ENCODE measurements at places on chromosomes 2 and 18. TPM values are rescaled to one million over a fixed set of nuclear protein-coding genes. Genes with fewer than 3 reads are reported as not detected.

SIX3 gene
- not detected for polyA plus RNA-seq

IL1A gene
- 0.51 TPM for polyA plus RNA-seq

GNAL gene
- polyA plus RNA-seq: 0.46 TPM

NYAP2 gene
- polyA plus RNA-seq: not detected

SNTG2 gene
- polyA plus RNA-seq: 0.06 TPM

DOCK10 gene
- 53.0 TPM for polyA plus RNA-seq

CFLAR gene
- polyA plus RNA-seq: 32.7 TPM

CHST9 gene
- not detected for polyA plus RNA-seq

SPP2 gene
- polyA plus RNA-seq: not detected

SERPINB12 gene
- polyA plus RNA-seq: not detected

FAP gene
- polyA plus RNA-seq: 300 TPM

LOXL3 gene
- polyA plus RNA-seq: 41.1 TPM

PLCL1 gene
- 0.22 TPM for polyA plus RNA-seq

KLHL14 gene
- polyA plus RNA-seq: not detected

FHOD3 gene
- polyA plus RNA-seq: 41.1 TPM

GRCh38 chr18:11955239-11956029, 25.9 kb upstream of the IMPA2 start:
- DNase-seq: peak; percentile 67

- no peak for DNase-seq
Measured at GRCh38 chr2:236317938-236318396, 53.8 kb upstream of the ASB18 start.

DNA sequence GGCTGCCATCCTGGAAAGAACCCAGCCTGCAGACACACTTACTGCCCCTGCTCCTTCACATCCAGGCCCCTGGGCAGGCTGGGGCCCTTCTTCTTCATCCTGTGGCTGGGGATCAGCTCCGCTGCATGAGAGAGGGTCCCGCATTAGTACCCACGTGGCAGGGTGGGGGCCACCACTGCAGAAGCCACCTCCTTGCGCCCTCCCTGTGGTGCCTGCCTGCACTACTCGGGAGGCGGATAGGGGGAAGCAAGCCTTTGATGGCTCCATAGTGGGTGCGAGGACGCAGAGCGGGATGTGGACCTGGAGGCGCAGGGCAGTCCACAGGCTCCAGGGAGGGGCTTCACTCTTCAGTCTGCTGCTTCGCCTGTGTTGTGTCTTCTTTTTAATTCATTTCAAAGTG, 46.7 kb downstream of the GPC1 start:
- no peak for DNase-seq

GRCh38 chr2:203999835-204000234, 63.3 kb downstream of the ICOS start:
- no peak for DNase-seq

DNA sequence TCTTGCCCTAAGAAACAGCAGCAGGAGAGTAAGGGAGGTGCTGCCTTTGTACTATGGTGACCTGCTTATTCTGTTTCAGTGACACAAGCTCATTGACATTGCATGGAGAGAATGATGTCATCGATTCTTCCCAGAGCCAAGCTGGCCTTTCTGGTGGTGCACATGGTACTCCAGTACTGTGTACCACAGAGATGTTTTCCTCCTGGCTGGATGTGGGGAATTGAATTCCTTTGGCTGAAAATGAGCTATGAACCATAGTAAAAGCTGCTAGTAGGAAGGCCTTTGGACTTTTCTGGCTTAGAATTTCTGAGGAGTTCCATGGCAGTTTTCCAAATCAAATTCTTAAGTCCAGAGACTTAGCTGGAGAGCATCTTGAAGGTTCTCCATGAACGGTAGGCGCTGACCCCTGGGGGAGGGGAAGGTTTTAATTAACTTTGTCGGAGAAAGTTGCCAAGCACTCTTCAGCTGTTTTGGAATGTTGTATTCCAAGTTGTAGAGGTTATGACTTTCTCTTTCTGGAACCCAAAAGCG, 17.1 kb upstream of the B3GNT2 start:
- no peak for DNase-seq

- DNase-seq: no peak
Measured at GRCh38 chr2:189002079-189002478, 27.9 kb downstream of the COL3A1 start.

- DNase-seq: no peak
Measured at GRCh38 chr2:109130723-109130995, 1.7 kb downstream of the SH3RF3 start.

DNA sequence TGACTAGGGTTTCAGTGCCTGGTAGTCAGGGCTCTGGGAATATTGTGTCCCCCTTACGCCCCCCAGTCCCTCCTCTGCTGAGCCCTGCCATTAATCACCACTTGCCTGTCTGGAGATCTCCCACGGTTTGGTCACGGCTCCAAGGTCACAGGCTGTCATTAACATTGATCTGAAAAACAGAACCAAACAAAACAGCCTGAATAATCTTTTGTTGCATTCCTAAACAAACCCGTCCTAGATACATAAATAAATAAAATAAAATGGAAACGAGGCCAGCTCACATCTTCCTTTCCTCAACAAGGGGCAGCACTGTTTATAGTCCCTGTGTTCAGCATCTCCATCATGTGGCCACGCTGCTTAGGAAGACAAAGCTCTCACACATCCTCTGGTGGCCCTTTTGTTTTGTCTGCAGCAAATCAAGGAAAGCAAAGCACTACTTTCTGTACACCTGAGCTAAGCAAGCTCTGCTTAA, 282.8 kb downstream of the AGPS start:
- DNase-seq: no peak

DNA sequence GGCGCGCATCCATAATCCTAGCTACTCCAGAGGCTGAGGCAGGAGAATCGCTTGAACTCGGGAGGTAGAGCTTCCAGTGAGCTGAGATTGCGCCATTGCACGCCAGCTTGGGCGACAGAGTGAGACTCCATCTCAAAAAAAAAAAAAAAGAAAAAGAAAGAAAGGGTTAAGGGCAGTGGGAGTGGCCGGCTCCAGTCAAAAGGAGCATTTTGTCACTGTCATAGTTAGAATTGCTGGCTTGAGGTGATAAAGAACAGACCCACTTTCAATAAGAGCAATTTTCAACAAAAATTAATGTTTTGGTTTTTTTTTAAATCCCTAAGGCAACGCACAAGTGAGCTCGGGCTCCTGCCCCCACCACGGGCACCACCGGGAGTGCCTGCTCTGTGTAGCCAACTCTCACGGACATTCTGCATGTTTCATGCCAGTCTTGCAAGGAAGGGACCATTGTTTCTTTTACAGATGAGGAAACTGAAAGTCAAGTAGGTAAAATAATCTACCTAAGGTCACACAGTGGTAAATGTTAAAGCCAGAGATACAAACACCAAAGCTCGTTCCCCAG, 8.5 kb downstream of the CIB4 start:
- DNase-seq: no peak

GRCh38 chr2:33812707-33813106, 213.6 kb upstream of the FAM98A start:
- DNase-seq: no peak

DNA sequence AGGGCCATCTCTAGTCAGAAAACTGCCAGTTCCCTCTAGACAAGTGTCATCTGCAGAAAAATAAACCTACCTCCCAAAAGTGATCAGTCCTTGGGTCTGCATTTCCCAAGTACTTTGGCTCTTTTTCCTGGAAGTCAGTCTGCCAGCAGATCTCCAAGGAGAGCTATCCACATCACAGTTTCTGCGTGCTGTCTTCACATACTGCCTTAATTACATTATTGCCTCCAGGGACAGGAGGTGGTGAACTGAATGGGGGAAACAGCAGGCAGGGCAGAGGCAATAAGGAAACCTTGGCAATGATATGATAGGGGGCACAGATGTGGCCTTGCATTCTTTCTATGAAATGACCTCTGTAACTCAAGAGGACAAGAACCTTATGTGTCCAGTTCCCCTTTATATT, 105.9 kb upstream of the SIX2 start:
- no peak for DNase-seq

- no peak for DNase-seq
Measured at GRCh38 chr2:219549619-219550018, 5.8 kb downstream of the TMEM198 start.

DNA sequence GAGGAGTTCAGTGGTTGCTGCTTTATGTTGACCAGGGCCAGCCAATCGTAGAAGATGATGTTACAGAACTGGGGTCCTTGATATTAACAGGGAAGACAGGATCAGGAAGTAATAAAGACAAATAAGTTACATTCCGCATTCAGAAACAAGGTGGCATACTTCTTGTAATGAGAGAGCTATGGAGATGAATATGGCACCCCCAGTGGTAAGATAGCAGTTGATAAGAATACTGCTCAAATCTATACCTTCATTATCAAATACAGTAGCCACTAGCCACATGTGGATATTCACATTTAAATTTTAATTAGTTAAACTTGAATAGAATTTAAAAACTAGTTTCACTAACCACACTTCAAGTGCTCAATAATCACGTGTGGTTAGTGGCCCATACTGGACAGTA, 290.4 kb upstream of the RBMS1 start:
- no peak for DNase-seq

DNA sequence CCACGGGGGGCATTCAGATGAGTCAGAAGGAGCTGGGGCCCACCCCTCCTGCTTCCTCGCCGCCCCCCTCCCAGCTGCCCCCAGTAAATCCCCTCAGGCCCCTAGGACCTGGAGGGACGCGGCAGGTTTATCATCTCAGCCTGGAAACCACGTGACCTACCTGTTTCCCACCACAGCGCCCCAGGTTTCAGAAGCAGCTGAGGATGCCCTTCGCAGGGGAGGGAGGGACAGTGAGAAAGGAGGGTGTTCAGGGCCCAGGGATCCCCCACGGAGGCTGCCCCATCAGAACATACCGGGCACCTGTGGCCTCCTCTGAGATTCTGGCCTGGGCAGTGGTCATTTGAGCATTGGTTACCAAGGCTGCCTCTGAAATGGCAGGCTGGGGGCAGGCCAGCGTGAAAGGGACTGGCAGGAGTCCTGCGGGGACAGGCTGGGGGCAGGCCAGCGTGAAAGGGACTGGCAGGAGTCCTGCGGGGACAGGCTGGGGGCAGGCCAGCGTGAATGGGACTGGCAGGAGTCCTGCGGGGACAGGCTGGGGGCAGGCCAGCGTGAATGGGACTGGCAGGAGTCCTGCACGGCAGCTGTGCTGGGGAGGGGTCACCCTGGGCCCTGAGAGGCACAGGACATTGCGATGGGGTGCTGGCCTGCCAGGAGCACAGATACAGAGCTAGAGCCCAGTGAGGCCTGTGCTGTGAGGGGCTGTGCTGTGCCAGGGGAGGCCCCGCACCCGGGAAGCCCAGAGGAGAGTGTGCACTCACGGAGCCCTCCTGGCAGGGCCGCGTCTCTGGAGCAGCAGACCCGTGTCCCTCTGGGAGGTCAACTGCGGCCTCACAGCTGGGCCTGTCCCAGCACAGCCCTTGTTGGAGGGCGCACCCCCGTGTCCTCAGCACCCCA, 1.6 kb downstream of the NEU4 start:
- DNase-seq: no peak

GRCh38 chr2:19722531-19722971, 179.2 kb downstream of the TTC32 start:
- DNase-seq: no peak

GRCh38 chr2:101655702-101656422, 41.6 kb upstream of the MAP4K4 start:
- DNase-seq: peak; percentile 45

GRCh38 chr18:34956663-34957062, 84.5 kb upstream of the MAPRE2 start:
- peak; percentile 21 for DNase-seq

DNA sequence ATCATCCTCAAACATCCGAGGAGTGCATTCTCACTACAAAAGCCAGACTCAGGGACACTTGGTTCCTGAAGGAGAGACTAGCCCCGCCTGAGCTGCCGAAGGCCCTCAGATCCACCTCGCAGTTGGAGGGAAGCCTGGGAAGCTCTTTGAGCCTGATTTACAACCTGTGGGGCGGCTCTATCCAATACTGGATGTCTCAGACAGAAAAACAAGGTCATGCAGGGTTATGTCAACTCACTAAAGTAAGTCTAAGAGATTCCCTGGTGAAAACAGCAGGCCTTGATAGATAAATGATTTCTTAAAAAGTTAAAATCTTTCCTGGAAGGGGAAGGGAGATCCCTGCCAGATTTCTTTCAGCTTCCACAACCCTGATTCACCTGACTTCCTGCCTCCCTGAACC, 284.3 kb downstream of the CYP26B1 start:
- DNase-seq: no peak

DNA sequence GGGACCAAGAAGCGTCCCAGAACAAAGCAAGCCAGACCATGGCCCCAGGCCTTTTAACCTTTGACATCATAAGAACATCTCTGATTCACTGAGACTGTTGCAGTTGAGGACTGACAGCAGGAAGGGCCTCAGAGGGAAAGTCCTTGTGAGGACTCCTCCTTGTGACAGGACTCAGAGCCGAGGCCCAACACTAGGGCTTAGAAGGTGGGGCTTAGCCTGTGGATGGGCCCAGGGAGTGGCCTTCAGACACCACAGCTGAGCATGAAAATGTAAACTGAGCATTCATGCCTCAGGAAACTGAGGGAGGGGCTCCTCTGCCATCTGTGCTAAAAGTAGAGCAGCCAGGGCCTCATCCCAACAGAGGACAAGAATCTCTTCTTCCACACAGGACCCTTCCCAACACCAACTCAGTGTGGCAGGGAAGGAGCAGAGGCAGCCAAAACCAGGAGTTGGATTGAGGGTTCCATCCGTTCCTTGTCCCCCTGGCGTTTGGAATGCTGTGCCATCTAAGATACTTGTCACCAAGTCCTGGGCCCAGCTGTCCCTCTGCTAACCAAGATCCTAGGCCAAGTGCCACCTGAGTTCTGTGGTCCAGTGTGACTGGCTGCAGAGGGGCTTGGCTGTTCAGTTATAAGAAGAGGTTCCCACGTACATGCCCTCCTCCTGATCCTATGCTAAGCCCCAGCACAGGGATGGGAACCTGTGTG, 37.5 kb upstream of the CAB39 start:
- no peak for DNase-seq

DNA sequence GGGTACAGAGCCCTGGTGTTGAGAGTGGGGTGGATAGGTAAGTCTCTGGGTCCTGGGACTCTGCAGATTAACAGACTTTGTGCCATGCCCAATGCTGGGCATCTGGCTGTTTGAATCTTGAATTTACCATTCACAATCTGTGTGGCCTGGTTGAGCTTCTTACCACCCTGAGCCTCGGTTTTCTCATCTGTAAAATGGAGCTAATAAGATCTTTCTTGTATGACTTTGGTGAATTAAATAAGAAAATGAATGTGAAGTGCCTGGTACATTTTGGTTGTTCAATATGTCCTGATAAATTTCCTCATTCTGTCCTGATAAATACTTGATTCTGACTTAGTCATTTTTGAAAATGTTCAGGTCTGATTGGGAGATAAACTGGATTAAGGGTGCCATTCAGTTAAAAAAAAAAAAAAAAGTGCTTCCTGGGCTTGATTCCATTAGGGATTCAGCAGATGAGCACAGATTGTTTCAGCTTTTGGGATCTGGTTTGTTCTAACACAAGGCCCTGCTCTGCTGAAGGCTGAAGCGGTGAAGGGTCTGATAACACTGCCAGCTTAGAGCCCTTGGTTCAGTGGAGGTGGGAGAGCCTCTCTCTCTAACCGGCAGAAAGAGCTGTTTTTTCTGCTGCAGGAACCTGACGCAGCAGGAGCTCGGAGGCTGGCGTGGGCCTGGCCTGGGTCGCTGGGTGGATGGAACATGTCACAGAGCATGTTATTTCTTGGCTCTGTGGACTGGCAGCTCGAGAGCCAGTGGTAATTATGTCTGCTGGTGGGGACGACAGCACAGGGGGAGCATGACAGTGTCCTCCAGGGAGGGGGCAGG, 84.5 kb upstream of the MCFD2 start:
- DNase-seq: no peak

GRCh38 chr18:48154828-48155227, 224.4 kb upstream of the SMAD2 start:
- no peak for DNase-seq

GRCh38 chr2:105809097-105809473, 64.4 kb downstream of the NCK2 start:
- DNase-seq: no peak

Data from AG04450 (cell line).